ENCODE measurements at places on chromosomes 4 and X.
A peak's percentile ranks its signal among the peaks of the same experiment; 100 is the strongest.

DNA sequence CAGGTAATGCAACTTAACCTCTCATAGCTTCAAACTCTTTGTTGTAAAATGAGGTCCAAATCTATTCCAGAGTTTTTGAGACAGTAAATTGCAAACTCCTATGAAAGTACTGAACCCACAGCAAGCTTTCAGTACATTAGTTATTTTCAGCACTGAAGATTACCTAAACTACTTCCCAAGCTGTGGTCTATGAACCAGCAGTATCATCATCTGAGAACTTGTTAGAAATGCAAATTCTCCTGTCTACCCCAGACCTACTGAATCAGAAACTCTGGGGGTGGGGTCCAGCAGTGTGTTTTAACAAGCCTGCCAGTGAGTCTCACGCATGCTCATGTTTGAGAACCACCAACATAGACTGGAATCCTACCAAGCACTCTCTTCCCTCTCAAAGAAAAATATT lies 5.7 kb upstream of the CASP6 start:
- DNase-seq = no peak

DNA sequence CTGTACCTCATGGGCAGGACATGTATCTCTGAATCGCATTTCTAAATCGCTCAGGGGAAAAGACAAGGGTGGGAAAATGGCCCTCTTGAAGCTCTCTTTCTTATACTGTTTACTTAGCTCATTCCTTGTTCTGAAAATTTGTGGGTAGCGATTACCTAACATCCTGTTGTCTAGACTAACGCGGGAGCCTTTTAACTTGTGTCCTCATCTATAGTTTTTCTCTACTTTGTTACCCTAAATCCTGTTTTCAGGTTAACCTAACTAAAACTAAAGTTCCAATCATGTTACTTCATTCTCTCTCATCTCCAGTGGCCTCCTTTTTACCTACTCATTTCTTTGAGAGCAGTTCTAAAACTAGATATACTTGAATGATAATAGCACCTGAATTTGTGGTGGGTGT lies 45.0 kb downstream of the SNX25 start:
- no peak for DNase-seq

GRCh38 chrX:150049647-150050046 lies 111.4 kb upstream of the EOLA2 start:
- no peak for DNase-seq

- no peak for DNase-seq
Measured at GRCh38 chrX:153521034-153521433, 3.6 kb downstream of the ATP2B3 start.

DNA sequence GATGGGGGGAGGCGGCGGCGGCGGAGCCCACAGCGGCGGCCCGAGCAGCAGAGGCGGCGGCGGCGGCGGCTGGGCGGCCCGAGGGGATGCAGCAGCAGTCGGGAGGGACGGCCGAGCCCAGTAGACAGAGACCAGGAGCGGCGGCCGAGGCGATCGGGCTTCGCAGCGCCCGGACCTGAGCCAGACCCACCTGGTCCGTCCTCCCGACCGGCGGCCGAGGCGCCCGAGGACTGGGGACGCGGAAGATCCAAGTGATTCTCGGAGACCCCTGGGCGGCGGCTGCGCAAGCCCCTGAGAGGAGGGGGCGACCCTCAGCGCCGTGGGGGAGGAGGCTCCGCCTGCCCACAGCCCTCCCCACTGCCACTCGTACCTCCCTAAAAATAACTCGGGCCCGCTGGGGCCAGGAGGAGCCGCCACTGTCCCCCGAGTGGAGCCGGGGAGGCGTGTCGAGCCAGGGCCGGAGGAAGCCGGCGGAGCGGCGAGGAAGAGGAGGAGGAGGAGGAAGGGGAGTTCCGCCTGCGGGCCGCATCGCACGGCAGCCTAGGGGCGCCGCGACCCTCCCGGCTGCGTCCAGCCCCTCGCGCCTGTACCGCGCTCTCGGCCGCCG lies 608 bp downstream of the RAPGEF2 start:
- no peak for DNase-seq

- peak; percentile 58 for DNase-seq
Measured at GRCh38 chr4:10157478-10158332, 41.1 kb upstream of the WDR1 start.

- DNase-seq = no peak
Measured at GRCh38 chrX:126164689-126165400, 1.2 kb downstream of the DCAF12L2 start.

- DNase-seq = no peak
Measured at GRCh38 chr4:89267846-89268245, 39.8 kb downstream of the GPRIN3 start.

GRCh38 chr4:185716577-185717376 lies 95.2 kb downstream of the SORBS2 start:
- no peak for DNase-seq

GRCh38 chr4:25088093-25088952 lies 57.6 kb upstream of the LGI2 start:
- no peak for DNase-seq

DNA sequence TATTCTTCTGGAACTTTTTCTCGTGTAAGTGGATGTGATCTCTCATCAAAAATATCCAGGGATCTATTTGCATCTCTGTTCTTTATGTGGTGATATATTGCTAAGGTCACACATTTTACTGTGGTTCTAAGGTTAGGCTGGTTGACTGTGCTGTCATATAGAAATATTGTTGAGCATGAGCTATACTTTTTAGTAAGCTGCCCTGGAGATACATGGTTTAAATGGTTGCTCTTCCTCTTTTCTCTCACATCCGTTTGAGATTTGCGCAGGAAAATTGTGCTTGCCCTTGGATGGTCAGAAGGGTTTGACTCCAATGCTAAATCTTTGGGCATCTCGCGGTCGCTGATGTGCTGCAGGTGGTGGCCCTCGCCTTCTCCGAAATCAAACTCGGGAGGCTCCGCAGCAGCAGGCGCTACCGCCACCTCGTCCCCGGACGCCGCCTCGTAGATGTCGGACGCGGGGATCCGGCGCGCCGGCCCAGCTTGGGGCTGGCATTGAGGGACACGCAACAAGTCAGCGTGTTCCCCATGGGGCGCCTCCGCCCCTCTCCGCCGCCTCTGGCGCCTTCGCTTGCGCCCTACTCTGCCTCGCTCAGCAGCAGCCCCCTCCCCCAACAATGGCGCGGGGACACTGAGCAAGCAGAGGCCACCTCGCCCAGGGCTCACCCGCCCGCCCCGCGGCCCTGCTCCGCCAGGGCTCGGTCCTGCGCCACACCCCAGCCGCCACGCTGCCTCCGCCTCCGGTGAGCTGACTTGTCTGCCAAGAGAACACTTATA lies 154.5 kb downstream of the MSN start:
- no peak for DNase-seq

DNA sequence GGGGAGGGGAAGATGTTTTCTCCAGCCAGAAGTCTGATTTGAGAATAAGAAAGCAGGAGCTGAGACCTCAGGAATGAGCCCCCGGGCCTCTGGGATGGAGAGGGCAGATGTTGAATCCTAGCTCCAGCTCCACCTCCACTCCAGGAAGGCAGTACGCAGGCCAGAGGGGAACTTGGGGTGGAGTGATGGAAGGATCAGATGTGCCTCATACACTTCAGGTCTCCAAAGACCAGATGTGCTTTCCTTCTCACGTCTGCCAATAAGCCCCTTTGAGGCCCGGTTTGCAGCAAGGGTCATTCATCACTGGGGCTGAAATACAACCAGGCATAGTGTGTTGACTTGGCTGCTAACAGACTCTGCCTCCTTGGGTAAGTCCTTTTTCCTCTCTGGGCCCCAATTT lies 28.1 kb downstream of the STARD8 start:
- DNase-seq = no peak

- DNase-seq = no peak
Measured at GRCh38 chr4:142278663-142279062, 567.4 kb downstream of the INPP4B start.

GRCh38 chr4:110989125-110989524 lies 366.2 kb upstream of the PITX2 start:
- DNase-seq = no peak

DNA sequence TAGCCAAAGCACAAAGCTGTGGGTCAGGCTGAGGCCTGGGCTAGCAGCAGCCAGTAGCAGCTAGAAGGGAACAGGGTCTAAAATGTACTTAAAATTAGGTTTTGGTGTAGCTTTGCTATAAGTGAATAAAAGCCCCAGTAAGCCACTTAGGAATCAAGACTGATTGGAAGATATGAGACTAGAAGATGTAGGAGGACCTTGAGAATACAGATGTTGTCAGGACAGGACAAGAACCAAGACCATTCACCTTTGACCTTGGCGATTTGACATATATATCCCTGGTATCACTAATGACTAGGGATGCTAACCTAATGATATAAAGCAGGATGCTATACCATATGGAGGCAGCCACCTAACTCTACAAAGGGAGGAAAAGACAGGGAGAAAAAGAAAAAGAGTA lies 238.1 kb downstream of the FBXO8 start:
- no peak for DNase-seq

DNA sequence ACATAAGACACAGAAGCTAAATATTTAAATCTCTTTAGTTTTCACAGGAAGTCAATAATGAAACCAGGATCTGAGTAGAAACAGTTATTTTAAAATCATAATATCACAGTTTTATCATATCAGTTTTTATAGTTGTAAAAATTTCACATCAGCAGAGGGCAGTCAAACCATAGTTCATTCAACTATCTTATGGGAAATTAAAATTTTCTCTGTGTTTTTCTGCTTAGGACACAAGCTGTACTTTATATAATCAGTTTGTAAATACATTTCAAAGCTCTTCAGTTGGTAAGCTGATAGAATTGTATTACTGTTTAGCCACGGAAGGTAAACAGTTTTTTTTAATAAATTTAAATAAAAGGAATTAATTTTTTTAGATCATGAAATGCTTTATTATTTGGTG lies 204.8 kb upstream of the NUDT6 start:
- no peak for DNase-seq
